ENCODE measurements at places on chromosomes 12 and 14.

DNA sequence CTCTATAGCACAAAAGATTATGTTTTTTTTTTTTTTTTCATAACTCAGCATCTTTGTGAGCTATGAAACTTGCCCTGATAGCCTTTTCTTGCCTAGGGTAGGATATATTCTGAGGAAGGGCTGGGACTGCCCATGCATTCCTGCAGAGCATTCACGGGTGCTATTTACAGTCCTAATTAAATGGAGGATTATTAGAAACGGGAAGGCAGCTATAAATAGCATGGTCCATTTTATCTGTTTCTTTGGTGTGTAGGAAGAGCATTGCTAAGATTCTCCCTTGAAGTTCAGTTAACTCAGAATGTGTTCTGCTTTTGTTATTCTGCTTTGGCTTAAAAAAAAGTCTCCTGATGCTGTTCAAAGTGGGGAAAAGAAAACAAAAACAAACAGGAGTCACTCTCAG, 630.9 kb downstream of the DIO2 start:
- no peak for DNase-seq

DNA sequence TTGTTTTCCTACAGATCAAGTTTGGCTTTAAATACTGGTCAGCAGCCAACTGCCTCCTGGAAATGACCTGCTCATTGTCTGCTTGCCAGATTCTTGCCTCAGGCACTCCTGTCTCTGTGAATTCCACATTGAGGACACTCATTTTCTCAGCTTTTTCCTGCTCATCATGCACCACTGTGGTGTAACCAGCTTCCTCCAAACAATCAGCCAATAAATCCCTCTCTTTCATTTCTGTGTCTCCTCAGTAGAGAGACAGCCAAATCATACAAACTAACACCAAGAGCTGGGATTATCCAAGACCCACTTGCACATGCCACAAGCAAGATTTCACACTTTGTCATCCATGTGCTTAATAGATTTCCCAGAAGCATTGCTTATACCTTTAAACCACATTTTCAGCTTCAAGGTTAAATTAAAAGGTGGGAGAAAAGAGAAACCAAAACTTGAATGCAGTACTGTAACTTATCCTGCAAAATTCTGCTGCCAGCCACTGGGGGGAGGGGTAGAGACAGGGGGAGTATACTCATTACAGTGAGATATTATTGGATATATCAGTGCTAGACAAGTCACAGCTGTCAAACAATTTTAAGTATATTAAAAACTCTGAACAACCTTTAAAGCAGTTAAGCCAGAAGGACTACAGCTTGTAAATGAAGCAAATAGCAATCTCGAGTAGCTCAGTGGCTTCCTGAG, 105.0 kb downstream of the PPP2R5E start:
- peak; percentile 12 for DNase-seq

DNA sequence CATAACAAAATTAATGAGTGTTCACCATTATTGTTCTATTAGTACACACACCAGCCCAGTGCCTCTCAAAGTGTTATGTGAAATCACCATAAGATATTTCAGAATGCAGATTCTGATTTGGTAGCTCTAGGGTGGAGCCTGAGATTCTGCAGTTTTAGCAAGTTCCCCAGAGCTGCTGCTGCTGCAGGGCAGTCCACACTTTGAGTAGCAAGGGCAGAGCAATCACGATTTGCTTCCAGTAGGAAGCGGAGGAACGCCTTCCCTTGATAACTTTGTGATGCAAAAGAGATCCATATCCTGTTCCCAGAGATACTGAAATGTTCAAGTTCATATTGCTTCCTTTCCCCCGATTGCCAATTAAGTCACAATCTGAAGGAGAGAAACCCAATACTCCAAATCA, 57.9 kb downstream of the SLC17A8 start:
- DNase-seq, result no peak

- DNase-seq, result no peak
Measured at GRCh38 chr12:7439579-7440505, 4.1 kb downstream of the CD163L1 start.

GRCh38 chr12:120571299-120571698, 9.9 kb downstream of the POP5 start:
- no peak for DNase-seq

- no peak for DNase-seq
Measured at GRCh38 chr12:19394385-19394784, 44.9 kb upstream of the AEBP2 start.

- no peak for DNase-seq
Measured at GRCh38 chr12:77751939-77752338, 78.8 kb upstream of the NAV3 start.

- DNase-seq, result no peak
Measured at GRCh38 chr14:79916892-79917291, 294.4 kb downstream of the DIO2 start.

DNA sequence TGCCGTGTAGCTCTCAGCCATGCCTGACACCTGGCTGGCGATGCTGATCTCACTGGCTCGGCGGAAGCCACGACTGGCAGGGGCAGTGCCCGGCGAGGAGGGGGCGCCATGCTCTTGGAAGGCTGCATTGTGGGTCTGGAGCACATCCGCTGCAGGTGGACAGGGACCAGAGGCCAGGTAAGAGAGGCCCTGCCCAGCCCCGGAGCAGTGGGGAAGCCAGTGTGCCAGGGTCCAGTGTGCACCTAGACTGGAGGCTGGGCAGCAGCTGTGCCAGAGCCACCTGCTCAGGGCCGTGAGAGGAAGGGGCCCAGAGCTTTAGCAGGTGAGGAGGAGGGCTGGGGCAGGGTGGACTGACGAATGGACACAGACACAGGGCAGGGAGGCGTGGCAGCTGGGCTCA, 10.1 kb downstream of the ARL6IP4 start:
- DNase-seq, result no peak

DNA sequence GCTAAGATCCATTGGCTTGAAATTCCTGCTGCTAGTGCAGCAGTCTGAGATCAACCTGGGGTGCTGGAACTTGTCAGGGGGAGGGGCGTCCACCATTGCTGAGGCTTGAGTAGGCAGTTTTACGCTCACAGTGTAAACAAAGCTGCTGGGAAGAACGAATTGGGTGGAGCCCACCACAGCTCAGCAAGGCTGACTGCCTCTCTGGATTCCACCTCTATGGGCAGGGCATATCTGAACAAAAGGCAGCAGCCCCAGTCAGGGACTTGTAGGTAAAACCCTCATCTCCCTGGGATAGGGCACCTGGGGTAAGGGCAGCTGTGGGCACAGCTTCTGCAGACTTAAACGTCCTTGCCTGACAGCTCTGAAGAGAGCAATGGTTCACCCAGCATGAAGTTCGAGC, 191.7 kb downstream of the ALG10B start:
- no peak for DNase-seq

GRCh38 chr12:91182636-91183455, at the start of gene DCN:
Gene DCN (minus strand): TSS chr12:91182817. CDS start chr12:91178552, 4,265 bp downstream.
- DNase-seq, result no peak

GRCh38 chr12:125853670-125854069, 788.4 kb downstream of the AACS start:
- no peak for DNase-seq

DNA sequence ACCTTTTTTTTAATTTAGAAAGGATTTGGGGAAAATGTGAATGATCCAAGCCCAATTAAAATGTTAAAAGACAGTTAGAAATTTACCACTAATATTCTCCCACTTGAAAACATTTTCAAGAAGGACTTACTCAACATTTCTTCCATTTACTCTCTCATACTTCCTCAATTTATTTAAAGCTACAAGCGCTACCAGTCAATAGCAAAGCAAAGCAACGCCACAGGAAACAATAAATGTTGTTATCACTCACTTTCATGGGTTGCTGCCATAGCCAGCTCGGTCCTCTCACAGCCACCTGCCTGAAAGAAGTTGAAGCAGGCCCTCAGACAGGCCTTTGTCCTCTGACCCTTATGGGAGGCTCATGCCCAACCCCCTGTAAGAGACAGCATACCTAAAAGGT, 6.0 kb upstream of the SOS2 start:
- DNase-seq, result no peak

GRCh38 chr14:52227619-52228222, 39.8 kb upstream of the PTGDR start:
- DNase-seq, result no peak

DNA sequence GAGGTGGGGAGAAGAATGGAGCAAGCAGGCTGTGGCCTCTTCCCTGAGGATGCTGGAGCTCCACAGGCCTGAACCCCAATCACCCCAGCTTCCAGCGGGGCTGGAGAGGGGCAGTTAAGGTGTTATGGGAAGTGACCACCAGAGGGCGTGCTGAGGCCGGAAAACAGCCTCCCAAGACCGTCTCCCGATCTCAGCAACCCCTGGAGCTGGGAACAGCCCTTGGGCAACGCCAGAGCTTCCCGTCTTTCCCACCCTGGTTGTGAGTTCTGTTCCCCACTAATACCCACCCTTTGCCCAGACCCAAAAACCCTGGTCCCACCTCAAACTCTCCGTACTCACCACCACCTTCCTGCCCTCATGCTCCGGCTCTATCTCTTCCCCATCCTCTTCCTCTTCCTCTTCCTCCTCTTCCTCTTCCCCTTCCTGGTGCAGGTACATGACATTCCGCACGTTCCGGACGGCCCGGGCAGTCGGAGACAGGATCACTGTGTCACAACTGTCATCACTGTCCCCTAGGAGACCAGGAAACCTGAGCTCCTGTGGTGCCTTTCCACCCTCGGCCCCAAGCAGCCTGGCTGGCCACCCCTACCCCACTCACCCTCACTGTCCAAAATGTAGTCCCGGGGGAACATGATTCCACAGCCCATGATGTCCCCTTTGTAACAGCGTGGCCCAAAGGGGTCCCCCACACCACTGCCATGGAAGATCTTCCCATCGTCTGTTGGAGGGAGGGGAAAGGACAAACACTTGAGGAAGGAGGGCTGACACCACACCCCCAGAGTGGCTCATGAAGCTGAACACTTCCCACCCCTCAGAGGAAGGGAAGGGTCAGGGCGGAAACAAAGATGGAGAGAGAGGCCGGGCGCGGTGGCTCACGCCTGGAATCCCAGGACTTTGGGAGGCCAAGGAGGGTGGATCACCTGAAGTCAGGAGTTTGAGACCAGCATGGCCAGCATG, 12.9 kb downstream of the SPRYD3 start:
- DNase-seq, result peak; percentile 50

- DNase-seq, result no peak
Measured at GRCh38 chr14:50347521-50347920, 35.4 kb downstream of the DMAC2L start.

DNA sequence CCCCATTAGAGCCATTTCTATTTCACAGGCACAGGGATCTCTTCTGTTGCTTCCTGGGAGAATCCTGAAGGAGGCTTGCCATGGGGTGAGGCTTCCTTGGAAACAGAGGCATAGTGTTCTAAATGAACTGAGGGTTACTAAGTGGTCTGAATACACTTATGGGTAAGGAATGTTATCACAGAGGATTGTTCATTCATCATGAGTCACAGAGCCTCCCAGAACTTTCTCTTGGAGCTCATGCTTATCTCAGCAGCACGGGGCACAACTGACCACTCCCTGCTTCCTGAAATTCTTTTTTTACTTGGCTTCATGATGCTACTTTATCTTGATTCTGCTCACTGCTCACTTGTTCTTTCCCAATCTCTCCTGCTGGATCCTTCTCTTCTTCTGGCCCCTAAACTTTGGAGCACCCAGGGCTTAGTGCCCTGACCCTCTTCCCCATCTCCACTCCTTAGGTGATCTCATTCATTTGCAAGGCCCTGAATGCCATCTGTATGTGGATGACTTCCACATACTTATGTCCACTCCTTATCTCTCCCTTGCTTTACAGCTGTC, 57.9 kb downstream of the ANO6 start:
- no peak for DNase-seq

GRCh38 chr14:21923820-21924219, 250.2 kb upstream of the OR4E1 start:
- no peak for DNase-seq

DNA sequence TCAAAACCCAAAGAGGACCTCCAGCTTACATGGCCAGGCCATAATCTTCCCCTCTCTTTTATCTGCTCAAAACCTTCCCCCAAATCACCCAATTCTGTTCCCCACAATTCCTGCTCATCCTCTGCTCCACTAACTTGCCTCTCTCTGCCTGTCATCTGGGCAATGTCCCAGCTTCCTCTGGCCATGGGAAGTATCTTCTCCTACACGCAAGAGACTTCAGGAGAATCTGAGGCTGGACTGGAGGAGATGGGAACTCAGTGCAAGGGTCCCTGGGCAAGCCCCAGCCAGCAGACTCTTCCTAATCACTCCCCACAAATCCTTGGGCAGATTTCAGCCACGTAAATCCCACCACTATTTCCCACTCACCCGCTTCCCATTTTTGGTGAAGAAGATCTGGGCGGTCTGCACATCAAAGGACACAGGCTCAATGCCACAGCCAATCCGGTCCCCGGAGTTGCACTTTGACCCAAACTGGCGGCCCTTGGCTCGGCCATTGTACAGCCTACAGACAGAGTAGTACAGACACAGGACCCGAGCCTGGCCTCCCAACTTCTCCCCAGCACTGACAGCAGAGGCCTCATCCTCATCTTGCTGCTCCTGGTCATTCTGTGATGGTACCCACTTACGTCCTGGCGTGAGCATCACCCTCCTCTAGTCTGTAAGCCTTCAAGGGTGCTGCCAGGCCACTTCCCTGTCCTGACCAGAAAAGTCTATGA, 4.7 kb downstream of the SPRYD3 start:
- no peak for DNase-seq

GRCh38 chr12:87234898-87235297, 794.3 kb downstream of the C12orf50 start:
- no peak for DNase-seq

DNA sequence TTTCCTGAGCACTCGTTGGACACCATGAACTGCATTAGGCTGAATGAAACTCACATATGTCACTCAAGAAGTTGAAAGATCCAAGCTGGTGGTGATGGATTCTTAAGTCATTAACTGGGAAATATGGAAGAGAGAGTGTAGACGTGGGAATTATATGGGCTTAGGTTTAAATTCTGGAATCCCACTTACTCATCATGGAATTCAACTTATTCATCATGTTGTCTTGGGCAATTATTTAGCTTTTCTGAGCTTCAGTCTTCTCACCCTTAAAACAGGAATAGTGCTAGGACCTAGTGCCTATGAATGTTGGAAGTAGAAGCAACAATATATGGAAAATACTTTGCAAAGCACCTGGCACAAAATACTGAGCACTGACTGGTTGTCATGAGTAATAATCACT, 292.4 kb upstream of the TBX3 start:
- DNase-seq, result no peak

DNA sequence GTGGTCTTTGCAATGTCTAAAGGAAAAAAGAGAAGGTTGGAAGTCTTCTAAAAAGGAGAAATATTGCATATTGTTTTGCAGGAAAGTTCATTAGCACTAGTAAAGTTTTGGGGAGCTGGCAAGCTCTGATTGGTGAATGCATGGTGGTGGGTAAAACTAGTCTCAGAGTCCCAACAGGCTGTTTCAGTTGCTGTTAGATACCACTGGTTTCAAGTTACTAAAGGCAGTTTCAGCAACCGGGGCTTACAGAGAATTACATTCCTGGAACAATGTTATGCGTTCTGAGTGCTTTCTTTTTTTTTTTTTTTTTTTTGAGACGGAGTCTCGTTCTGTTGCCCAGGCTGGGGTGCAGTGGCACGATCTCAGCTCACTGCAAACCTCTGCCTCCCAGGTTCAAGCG, 208.2 kb downstream of the EPS8 start:
- no peak for DNase-seq

- DNase-seq, result no peak
Measured at GRCh38 chr12:89731089-89731488, 22.5 kb upstream of the ATP2B1 start.
